Iris pigment epithelial cell (primary cell): ENCODE measurements at places on chromosomes 2 and 18.

- no peak for DNase-seq
Measured at GRCh38 chr2:147485210-147485851, 359.5 kb upstream of the ACVR2A start.

GRCh38 chr2:99377879-99378278, 40.7 kb downstream of the EIF5B start:
- DNase-seq, result no peak

- DNase-seq, result peak; percentile 78
Measured at GRCh38 chr2:160472839-160473251, 20.8 kb downstream of the RBMS1 start.

GRCh38 chr2:207854484-207855440, 85.1 kb upstream of the FZD5 start:
- peak; percentile 83 for DNase-seq

- DNase-seq, result peak; percentile 25
Measured at GRCh38 chr2:48341551-48342133, 188.3 kb upstream of the STON1 start.

DNA sequence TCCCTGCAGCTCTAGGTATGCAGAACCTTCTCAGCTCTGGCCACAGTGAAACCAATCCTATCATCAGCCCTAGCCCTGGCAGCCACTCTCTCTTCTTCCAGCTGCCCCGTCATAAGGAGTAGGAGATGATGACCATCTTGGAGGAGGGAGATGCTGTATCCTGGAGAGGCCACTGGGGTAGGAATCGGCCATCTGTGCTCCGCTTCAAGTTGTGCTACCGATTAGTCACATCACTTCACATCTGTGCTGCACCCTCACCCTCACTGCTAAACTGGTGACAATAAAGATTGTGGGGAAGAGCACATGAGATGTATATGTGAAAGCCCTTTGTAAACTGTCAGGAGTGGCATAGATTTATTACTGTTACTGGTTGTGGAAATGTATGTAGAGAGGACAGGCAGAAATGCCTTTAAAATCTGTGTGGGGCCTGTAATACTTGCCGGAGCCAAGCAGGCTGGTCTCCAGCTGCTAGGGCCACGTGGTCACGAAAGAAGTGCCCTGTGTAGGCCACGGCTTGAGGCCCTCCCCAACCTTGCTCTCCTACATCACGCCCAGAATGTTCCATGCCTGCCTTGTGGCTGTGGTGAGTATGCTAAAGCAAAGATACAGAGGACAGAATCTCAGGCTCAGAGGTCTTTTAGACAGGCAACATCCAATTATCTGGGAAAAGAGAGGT, 236.8 kb downstream of the CLIP4 start:
- no peak for DNase-seq

GRCh38 chr2:53475766-53476165, 291.8 kb upstream of the CHAC2 start:
- no peak for DNase-seq

GRCh38 chr18:66674286-66674685, 70.4 kb upstream of the CDH19 start:
- no peak for DNase-seq

DNA sequence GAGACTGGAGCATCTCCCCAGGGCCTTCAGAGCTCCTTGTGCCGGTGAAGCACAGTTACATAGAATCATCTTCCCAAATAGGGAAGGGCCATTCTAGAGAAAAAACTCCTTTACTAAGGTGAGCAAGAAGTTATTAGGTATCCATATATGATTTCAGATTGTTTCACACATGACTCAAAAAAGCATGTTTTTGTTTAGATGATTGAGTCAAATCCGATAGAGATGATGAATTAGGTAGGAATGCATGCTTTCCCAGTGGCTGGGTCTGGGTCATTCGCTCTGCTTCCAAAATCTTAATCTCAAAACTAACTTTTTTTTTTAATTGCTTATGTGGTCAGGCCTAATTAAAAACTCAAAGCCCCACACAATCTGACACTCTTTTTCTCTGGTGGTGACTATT, 3.8 kb downstream of the NT5C1B start:
- peak; percentile 53 for DNase-seq

DNA sequence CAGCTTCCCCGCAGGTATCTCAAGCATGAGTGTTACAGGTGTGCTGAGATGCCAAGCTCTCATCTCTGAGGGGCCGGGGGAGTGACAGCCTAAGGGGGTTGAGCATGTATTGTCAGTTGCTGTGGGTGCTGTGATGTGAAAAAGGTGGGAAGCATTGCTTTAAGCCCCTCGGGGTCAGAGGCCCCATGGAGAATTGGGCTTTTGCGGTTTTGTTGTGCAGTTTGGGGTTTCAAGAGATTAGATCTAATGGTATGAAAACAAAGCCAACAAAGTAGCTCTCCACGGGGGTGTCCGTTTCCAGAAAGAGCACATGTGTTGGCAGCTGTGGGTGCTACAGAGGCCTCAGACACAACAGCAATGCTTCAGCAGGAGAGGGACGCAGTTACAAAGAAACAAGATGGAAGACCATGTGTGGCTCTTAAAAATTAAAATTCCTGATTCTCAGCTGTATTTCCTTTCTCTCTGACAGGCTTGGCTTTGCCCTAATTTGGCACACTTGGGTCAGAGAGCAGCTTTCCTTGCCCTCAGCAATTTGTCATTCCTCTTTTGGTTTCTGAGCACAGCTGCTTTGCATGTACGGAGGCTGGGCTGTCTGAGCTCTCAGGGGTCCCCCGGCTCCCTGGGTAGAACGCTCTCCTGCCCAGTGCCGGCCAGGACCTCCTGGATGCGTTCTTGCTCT, 69.9 kb downstream of the TMEM247 start:
- no peak for DNase-seq

DNA sequence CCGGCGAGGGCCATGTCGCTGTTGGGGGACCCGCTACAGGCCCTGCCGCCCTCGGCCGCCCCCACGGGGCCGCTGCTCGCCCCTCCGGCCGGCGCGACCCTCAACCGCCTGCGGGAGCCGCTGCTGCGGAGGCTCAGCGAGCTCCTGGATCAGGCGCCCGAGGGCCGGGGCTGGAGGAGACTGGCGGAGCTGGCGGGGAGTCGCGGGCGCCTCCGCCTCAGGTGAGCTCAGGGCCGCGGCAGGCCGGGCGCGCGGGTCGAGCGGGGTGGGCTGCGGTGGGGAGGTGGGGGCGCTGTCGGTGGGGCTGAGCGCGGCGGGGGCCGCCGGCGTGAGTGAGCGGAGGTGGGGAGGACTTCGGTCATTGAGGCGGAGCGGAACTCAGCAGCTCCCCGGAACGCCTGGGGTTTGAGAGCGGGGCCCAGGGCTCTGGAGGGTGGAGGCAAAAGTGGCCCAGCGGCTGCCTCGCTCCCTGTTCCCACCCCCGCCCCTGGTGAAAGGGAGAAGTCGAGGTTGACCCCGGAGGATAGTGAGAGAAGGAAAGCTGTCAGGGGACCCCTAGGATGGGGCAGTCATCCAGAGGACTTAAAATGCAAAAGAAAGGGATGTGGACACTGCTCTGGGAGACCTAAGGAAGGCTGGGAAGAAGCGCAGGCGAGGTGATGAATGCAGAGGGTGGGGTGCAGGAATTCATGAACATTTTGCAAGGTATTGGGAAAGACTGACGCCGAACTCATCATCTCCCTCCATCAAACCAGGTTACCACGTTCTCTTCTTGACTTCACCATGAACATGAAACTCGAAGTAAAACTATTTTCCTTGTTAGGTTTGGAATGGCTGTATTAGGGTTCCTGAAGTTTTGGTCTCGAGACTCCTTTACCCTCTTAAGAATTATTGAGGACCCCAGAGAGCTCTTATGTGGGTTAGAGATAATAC, 633 bp downstream of the MALT1 start:
- peak; percentile 68 for DNase-seq

DNA sequence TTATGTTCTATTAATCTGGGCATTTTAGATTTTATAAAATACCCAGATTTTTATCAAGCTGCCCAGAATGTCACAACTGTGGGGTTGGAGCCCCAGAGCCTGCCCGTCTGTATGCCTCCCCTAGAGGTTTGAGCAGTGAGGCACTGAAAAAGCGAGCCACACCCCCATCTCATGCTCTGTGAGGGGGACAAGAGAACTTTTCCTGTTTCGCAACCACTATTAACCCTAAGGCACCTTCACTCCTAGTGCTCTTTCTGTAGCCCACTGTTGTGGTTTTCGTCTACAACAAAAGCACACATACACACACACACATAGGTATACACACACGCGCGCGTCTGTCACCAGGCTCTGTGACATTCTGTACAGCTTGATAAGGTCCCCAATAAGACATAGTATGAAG, 38.0 kb downstream of the DCDC2C start:
- DNase-seq, result peak; percentile 14

DNA sequence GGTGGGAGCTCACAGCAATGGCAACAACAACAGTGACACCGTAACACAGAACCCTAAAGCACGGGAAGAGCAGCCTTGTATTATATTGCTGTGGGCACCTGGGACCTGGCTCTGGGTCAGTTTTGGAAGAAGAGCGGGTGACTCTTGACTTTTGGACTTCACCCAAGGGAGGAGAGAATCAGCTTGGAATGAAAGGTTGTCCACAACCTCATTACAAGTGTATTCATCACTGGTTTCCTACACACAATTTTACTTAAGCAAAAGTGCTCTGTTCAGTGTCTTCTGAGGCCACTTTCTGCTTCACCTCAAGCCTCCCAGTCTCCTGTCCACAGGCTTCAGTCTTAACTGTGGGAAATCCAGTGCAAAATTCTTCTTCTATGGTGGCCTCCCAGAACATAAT, 263.8 kb downstream of the KCNE4 start:
- DNase-seq, result no peak

GRCh38 chr2:153558247-153558646, 79.7 kb upstream of the RPRM start:
- no peak for DNase-seq

DNA sequence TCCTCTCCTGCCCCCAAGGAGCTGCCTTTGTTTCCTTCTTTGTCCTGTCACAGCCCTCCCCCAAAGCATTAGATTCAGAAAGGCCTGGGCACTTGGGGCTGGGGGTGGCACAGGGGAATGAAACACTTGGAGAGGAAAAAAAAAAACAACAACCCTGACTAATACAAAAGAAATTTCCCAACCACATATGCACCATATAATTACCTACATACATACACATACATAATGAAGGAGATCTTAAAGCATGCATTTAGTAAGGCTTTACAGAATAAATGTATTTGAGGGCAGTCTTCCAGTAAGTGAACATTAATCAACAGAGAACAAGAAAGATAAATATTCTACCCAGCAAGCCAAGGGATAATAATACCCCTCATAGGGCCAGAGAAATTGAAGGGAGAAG, 70.0 kb upstream of the PPP1CB start:
- no peak for DNase-seq

- DNase-seq, result no peak
Measured at GRCh38 chr18:56541340-56541739, 97.1 kb downstream of the TXNL1 start.

DNA sequence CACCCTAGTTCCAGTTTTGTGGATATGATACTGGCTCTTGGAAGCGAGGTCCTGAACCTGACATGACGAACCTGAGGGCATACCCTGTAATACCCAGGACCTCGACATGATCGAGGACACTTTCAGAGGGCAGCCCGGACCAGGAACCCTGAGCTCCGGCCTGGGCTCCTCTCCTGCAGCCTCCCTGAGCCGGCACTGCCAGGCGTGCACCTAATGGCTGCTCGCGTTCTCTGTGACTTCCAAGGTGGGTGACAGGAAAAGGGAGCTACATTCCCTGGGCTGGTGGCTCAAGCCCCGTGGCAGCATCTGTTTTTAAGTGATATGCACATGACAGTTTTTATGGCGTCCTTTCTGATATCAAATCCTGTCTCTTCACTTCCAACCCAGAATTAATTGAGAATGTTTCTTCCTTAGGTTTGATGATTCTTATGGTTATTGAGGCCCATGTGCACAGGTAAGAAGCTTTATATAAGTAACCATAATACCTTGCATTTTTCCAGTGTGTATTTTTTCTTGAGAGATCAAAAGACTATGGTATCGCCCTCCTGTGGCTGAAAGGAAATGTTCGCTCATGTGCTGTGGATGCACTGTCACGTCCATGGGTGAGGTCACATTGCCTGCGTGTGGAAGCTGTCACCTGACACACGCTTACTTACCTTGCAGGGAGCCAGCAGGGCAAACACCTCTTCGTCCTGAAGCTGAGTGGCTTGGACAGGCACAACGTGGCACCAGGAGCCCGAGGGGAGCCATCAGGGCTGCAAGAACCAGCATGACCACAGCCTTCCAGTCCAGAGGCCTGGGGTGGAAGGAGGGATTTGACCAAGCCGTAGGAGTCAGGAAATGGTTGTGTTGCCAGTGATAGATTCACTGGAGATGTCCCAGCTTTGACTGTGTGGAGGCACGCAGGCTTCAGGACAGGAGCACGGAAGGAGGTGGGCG, 367.4 kb upstream of the MYT1L start:
- peak; percentile 1 for DNase-seq

DNA sequence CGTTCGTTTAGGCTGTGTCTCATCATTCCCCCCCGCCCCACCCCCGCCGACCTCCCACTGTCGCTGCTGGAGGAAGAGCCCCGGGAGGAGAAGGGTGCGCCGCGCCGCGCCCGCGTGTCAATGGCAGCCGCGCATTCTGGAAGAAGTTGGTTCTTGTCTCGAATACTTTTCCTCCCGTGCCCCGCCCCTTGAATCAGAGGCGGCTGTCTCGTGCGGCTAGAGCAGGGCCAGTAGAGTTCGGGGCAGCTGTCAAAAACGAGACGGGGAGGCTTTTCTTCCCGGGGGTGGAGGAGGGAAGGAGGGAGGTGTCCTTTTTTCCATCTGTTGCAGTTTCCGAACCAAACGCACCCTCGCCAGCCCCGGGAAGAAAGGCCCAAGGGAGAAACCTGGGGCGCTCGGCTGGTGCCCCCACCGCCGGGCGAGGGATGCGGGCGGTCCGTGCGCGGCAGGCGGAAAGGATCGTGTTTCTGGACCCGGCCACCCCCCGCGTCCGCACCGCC, 410 bp upstream of the TGIF1 start:
- DNase-seq, result no peak

DNA sequence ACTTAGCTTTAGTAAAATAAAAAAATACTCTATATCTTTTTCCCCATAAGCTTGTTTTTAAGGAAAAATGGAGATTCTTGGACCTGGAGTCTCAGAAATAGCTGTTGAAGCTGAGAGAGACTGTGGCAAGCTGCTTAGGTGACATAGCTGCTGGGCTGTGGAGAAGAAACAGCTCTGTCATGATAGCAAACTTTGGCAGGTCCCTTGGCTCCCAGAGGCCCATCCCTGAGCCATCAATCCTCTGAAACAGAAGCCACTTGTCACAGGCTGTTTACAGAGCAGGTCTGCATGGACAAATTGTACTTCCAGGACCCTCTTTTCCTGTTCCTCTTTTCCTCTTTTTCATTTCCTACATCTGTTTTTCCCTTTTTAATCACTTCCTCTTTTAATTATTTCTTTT, 1370.1 kb upstream of the CRIM1 start:
- DNase-seq, result no peak

DNA sequence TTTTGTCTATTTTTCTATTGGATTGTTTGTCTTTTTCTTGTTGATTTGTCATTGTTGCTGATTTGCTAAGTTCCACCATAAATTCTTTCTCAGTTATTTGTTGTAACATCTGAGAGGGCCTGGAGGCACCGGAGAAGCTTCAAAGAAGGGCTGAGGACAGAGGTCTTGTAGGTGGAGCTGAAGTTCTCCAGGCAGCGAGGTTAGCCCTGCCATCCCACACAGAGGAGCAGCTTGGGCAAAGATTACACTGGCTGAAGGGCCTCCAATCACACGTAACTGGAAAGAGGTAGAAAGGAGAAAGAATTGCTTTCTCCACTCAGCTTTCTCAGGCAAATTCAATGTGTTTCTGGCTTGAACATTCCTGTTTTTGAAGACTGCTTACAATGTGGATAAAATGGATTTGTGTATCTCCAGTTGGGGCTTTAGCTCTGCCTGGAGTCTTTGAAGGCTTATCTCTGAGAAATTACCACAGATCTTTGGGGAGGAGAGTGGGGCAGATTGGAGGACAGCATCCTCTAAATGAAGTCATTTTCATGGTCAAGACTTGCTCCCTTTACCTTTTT, 21.1 kb upstream of the EMILIN2 start:
- no peak for DNase-seq
